ENCODE measurements at places on chromosomes 11 and 22. TPM values are rescaled to one million over a fixed set of nuclear protein-coding genes. Genes with fewer than 3 reads are reported as not detected.

GLYAT gene
- not detected for total RNA-seq

SPDYC gene
- not detected for total RNA-seq

KCNQ1OT1 gene
- total RNA-seq: 0.35 TPM

RBM14 gene
- 97.3 TPM for total RNA-seq

LAYN gene
- 12.3 TPM for total RNA-seq

CARNS1 gene
- 3.8 TPM for total RNA-seq

ARAP1 gene
- total RNA-seq: 93.4 TPM

ARHGAP20 gene
- 0.38 TPM for total RNA-seq

FIBIN gene
- not detected for total RNA-seq

CCDC81 gene
- 0.77 TPM for total RNA-seq

PDGFB gene
- 2.9 TPM for total RNA-seq

CENPM gene
- total RNA-seq: 66.1 TPM

APOA5 gene
- total RNA-seq: not detected

TM7SF2 gene
- 26.8 TPM for total RNA-seq

PAMR1 gene
- not detected for total RNA-seq

MS4A14 gene
- not detected for total RNA-seq

MYEOV gene
- 0.42 TPM for total RNA-seq

CDKN1C gene
- total RNA-seq: 2.6 TPM

POU2AF3 gene
- total RNA-seq: not detected

ABCG4 gene
- 0.24 TPM for total RNA-seq

ROBO4 gene
- total RNA-seq: not detected

ZP1 gene
- total RNA-seq: not detected

MS4A13 gene
- not detected for total RNA-seq

TIGD3 gene
- total RNA-seq: 1.8 TPM

GUCY1A2 gene
- not detected for total RNA-seq

PLEKHA7 gene
- total RNA-seq: 11.0 TPM

CCDC188 gene
- not detected for total RNA-seq

GRAP2 gene
- 59.4 TPM for total RNA-seq

OR8G1 gene
- total RNA-seq: not detected

CRACR2B gene
- total RNA-seq: 5.5 TPM

LRRC32 gene
- 12.5 TPM for total RNA-seq

PGA5 gene
- not detected for total RNA-seq

SPON1 gene
- total RNA-seq: 0.12 TPM

MN1 gene
- total RNA-seq: 0.02 TPM

RAPSN gene
- total RNA-seq: 1.3 TPM

PHOX2A gene
- not detected for total RNA-seq

B3GAT1 gene
- total RNA-seq: 0.05 TPM

C11orf86 gene
- not detected for total RNA-seq

SCUBE1 gene
- 0.14 TPM for total RNA-seq

APOA4 gene
- not detected for total RNA-seq

DLG2 gene
- total RNA-seq: 4.1 TPM

BARX2 gene
- 5.8 TPM for total RNA-seq

TUG1 gene
- total RNA-seq: 86.7 TPM

UBQLNL gene
- total RNA-seq: not detected

XKR3 gene
- 0.23 TPM for total RNA-seq

FGF3 gene
- total RNA-seq: not detected

OR51B6 gene
- not detected for total RNA-seq

DNAJB7 gene
- total RNA-seq: not detected

NFAM1 gene
- 0.31 TPM for total RNA-seq

LRP5 gene
- total RNA-seq: 6.8 TPM

OR4B1 gene
- total RNA-seq: not detected

ANKK1 gene
- 0.79 TPM for total RNA-seq

RAG2 gene
- total RNA-seq: not detected

OR2AT4 gene
- not detected for total RNA-seq

All from activated T-cell treated with anti-CD3 and anti-CD28 coated beads, Interleukin-2, amount 50 U/mL, for 72 hours (primary cell).